GM12865 (cell line): ENCODE measurements at places on chromosomes 11 and 22.

GRCh38 chr11:70109006-70109405 lies 30.9 kb downstream of the ANO1 start:
- DNase-seq: no peak

- no peak for DNase-seq
Measured at GRCh38 chr11:101331411-101331810, 201.8 kb upstream of the PGR start.

- DNase-seq: no peak
Measured at GRCh38 chr11:21470521-21470920, 722.4 kb upstream of the ANO5 start.

DNA sequence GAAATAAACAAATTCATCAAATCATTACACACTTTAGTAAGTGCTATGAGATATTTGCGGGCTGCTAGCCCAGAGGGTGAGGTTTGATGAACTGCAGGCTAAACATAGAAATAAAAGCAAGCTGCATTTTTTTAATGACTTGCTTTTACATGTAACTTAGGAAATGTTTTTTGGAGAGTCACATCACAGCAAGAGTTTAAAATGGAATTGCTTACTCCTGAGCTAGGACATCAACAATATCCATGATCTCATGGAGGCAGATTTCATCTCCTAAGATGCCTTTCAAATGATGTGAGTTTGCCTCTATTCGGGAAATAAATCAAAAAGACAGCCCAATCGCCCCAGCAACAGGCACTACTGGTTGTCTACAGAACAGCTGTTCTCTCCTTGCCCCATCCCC lies 73.4 kb upstream of the CD44 start:
- no peak for DNase-seq

DNA sequence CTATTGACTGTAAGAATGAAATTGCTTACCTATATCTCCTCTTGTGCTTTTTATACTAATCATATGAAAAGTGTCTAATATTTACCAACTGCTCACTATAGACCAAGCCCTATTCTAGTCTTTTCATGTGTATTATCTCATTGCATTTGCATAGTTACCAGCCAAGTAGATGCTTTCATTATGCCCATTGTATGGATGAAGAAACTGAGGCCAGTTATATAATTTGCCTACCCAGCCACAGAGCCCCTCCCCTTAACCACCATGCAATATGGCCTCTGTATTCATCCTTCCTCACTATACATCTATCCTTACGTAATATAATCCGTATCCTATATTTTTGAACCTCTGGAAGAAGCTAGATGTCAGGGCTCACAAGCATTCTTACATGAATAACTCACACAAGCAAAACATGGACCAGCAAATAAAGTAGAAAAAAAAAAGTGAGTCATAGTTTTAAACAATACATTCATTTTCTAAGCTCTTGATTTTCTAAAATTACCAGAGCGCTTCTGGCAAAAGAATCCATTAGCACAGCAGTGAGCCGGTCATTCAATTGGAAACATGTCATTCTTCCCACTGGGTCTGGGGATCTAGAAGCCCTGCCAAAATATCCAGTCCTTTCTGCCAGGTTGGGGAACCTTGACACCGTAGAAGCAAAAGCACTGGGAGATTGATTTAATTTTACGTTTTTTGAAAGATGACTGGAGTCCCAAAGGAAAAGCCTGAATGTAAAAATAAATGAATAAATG lies 80.0 kb downstream of the C11orf91 start:
- no peak for DNase-seq

GRCh38 chr11:82631722-82632630 lies 101.7 kb downstream of the FAM181B start:
- peak; percentile 69 for DNase-seq
